Urinary bladder (tissue), 4 donors: ENCODE measurements at places on chromosomes 1 and 21. TPM values are rescaled to one million over a fixed set of nuclear protein-coding genes. Genes with fewer than 3 reads are reported as not detected.

The SYT14 gene
- total RNA-seq = 2.4 TPM

The VSIG8 gene
- total RNA-seq = not detected

The S100A5 gene
- total RNA-seq = not detected

The AKR7A3 gene
- total RNA-seq = 0.53 TPM

The EFNA3 gene
- 1.2 TPM for total RNA-seq

The KRTAP11-1 gene
- total RNA-seq = not detected

GRCh38 chr1:211155040-211155439 lies 21.1 kb upstream of the KCNH1 start:
- DNase-seq = no peak

- DNase-seq = no peak
Observed at GRCh38 chr1:107076841-107077240, 20.4 kb downstream of the PRMT6 start.

- DNase-seq = peak; percentile 10
Observed at GRCh38 chr1:235253219-235253962, 74.6 kb downstream of the ARID4B start.

DNA sequence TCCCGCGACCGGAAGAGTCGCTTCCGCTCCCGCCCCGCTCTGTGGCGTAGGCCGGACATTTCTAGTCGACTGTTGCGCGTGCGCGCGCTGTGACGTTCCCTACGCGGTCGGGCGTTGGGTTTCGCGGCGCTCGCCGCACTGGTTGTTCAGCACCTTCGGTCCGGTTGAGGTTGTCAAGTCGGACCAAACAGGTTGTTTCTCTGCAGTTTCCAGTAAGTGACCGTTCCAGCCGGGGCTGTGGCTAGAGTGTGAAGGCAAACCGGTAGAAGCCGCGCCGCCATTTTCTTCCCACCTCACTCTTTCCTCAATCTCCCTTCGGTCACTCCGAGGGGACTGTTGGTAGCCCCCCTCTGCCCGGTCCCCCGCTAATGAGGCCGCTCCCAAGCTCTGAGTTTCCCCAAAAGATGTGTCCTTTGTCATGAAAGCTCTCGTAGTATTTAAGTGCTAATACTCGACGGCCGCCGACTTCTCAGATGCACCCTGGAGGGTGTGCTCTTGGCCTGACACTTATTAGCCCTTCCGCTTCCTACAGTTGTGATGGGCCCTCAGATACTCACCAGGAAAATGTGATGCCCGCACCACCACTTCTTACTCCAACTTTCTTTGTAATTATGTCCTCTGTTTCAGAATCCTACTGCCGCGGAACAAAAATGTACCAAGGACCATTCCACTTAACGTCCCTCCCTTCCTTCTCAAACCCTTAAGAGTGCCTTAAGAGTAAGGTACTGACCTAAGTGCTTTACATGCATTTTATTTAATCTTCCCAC lies 56.3 kb downstream of the TRAF5 start:
- peak; percentile 87 for DNase-seq

DNA sequence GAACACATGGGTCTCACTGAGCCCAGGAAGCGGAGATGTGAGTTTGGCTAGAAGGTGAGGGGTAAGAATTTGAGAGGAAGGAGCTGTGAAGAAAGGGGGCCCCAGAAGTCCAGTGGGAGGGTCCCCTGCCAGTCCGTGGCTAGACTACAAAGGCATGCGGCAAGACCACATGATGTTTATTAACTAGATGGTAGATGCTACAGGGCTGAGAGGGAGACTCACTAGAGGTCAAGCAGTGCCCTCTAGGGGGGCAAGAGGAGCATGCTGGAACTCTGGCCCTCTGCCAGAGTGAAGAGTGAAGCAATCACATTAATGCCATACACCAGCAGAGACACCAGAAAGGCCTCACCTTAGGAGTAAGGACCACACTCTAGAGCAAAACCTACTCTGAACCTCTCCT lies 12.2 kb downstream of the KIAA0319L start:
- no peak for DNase-seq

- no peak for DNase-seq
Observed at GRCh38 chr1:41751804-41752513, 166.8 kb downstream of the HIVEP3 start.

DNA sequence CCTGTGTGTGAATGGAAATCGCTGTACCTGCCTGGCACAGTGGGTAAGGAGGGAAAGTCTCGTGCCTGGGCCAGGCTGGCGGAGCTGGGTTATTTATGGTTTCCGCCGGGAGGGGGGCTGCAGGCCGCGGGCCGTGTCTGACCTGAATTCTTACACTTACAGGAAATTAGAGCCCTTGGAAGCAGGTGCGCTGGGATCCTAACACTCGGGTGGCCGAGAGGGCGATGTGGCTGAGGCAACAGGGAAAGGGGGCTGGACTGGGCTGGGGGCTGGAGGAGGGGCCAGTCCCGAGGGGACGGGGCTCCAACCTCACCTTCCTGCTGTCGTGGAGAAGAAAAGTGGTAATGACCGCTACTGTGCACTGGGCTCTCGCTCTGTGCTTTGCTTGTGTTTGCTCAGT lies 109.4 kb upstream of the WNT4 start:
- no peak for DNase-seq

DNA sequence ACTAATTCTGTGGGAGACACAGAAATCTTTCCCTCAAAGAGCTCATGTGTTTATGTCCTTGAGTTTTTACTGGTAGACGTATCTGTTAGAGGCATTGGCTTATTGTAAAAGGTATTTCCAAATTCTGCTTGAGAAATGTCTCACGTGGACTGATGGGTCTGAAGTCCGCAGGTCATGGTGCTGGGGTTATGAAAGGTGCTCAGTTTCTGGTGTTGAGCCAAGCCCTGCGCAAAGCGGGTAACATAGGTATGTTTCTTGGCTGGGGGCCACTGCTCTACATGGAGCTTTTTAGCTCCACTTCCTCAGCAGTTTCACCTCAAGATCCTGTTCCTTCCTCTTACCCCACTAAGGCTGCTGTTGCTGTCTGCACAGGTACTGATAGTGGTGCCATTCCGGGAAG lies 10.8 kb downstream of the UTP25 start:
- DNase-seq = no peak

DNA sequence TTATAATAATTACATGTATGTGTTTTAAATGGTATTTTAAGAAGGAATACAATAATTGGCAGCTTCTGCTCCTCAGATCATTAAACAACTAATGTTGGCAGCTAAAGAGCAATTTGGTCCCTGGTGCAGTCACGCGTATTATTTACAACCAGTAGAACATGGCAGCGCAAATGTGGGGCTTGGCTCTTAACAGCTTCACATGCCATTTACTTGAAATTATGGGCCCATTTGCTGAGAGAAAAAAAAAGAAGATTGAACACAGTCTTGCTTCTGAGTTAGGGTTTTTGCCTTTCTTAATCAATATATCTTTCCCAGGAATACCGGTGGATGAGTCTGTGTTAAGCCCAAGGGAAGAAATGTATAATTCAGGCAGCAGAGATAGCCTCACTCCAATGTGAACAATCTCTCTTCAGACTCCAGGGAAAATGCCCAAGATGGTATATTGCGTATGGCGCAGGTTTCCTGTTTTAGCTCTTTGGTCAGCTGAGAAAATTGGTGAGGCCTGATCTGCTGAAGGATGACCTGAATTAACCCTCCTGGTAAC lies 174.5 kb downstream of the DISC1 start:
- DNase-seq = no peak

DNA sequence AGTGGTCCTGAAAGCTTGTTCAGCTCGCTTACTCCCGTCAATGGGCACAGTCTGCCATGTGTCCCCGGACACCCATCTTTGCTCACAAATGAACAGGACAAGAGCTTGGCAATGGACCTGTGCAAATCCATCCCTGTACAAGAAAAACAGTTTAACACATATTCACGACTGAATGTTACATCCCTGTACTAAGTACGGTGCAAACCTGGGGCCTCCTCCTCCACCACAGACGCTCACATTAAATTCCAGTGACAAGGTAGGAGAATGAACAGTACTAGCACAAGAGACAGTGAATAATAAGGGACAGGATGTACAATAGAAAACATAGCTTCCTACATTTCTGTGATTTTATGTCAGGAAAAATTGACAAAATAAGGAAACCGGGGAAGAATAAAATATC lies 187.7 kb downstream of the ASTN1 start:
- DNase-seq = no peak

DNA sequence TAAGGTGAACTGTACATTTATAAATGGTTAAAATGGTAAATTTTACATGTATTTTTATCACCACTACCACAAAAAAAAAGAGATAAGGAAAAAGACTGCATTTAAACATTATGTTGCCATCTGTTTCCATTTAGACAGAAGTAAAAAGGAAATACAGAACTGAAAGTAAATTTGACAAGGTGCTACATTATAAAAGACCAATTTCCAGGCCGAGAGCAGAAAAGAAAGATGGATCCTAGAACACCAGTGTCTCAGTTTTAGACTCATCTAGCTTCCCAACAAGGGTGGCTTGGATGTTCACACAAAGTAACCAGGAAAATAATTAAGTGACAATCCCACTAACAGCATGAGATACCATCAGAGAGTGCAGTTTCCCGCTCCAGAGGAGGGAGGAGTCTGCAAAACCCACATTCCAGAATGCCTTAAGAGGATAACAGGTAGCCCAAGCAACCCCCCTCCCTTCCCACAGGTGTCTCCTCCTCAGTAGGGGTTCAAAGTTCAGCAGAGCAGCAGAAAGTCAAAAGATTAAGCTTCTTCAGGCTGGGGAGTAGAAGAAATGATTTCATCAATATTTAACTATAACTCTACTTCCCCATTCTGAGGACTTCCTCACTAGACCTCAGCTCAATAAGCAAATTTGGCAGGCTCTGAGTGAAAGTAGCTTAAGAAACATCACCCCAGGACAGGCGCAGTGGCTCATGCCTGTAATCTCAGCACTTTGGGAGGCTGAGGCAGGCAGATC lies 11.8 kb downstream of the TPM3 start:
- DNase-seq = no peak

GRCh38 chr1:227124473-227124872 lies 184.4 kb downstream of the COQ8A start:
- DNase-seq = no peak

- no peak for DNase-seq
Observed at GRCh38 chr1:234768569-234769283, 158.7 kb upstream of the IRF2BP2 start.

- DNase-seq = peak; percentile 1
Observed at GRCh38 chr1:102628109-102628613, 480.2 kb downstream of the COL11A1 start.

DNA sequence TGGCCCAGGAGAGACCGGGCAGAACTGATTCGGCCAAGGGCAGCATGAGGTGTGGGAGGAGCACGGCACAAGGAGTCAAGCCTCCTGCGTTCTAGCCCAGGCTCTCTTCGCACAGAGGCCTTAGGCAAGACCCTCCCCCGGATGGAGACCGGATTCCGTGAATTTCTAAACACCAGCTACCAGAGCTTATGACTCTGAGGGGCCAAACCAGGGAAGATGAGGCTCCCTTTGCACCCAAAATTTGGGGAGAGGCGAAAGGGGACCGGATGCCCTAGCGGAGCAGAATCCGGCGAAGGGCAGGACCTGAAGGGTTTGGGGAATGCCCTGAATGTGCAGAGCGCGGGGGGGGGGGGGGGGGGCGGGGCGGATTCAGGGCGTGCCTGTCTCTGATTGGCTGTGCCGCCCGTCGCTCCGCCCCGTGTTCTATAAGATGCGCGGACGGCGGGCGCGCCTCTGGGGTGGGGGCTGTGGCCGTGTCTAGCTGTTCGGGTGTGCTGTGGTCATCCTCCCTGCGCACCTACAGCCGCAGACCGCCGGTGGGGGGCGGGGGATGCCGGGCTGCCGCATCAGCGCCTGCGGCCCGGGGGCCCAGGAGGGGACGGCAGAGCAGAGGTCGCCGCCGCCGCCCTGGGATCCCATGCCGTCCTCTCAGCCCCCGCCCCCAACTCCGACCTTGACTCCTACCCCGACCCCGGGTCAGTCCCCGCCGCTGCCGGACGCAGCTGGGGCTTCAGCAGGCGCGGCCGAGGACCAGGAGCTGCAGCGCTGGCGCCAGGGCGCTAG lies at the start of gene TRNP1:
TSS of gene TRNP1 (plus strand) at position 456 of the 783 bp plus-strand sequence. CDS start at position 551, 95 bp downstream.
- no peak for DNase-seq

- no peak for DNase-seq
Observed at GRCh38 chr1:28974432-28974831, 60.1 kb downstream of the EPB41 start.

- no peak for DNase-seq
Observed at GRCh38 chr1:160167056-160167455, 15.7 kb downstream of the ATP1A4 start.

- DNase-seq = no peak
Observed at GRCh38 chr1:18769140-18769539, 90.3 kb downstream of the TAS1R2 start.

DNA sequence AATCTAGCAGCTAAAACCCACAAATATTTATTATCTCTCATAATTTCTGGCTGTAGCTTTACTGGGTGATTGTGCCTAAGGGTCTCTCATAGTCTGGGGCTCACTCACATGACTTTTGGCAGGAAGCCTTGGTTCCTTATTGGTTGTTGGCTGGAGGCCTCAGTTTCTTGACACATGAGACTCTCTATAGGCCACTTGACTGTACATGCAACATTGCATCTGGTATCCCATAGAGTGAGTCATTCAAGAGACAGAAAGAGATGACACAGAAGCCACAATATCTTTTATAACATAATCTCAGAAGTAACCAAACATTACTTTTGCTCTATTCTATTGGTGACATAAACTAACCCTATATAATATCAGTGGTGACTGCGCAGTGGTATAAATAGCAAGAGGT lies 128.5 kb upstream of the HNRNPU start:
- DNase-seq = no peak

DNA sequence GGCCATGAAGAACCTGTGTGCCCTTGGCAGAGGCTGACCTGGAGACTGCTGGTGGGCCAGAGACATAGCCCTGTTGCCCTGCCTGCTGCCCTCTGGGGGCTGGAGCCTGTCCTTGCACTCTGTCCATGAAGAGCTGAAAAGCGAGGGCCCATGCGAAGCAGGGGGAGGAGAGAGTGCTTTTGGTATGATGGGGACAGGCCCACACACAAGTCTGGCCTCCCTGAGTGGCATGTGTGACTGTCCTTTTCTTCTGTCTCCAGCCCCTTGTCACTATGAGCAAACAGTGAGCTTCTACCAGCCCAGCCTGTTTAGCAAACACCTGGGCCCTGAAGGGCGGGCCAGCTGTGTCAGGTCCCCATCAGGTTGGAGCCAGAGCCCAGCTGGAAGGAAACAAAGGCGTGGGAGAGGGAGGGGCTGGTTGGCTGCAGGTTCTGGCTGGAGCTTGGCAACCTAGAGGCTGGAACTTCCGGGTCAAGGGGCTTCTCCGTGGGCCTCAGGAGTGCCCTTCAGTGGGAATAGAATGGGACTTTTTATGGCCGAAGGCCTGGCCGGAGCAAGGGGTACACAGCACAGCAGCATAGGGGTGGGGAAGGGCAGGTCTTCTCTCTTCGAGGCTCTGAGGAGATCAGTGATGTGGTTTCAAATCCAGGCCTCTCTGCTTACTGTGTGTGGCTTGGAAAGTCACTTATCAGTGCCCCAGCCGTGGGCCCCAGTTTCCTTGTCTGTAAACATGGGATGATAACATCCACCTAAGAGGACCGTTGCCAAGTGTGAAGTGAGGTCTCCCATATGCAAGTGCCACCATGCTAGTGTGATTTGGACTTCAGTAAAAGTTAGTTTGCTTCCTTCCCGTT lies 14.3 kb downstream of the QSOX1 start:
- peak; percentile 32 for DNase-seq
